ENCODE measurements at places on chromosomes 6 and 20.

DNA sequence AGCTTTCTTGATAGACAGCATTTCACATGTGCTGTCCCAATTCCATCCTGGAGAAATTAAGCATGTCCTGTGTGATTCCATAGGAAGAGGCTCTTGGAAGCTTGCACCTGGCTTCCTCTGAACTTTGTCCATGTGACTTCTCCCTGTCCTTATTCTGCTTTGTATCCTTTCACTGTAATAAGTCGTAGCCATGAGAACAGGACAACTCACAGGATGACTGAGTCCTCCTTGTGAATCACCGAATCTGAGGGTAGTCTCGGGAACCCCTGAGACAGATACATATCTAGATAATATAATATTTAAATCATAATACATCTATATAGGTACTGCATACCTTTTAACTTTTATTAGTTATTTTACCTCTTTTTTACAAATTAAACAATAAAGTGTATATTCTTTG is 156.7 kb upstream of the THEMIS start:
- no peak for DNase-seq

GRCh38 chr6:25377664-25378063 is 98.5 kb downstream of the CARMIL1 start:
- DNase-seq = no peak

DNA sequence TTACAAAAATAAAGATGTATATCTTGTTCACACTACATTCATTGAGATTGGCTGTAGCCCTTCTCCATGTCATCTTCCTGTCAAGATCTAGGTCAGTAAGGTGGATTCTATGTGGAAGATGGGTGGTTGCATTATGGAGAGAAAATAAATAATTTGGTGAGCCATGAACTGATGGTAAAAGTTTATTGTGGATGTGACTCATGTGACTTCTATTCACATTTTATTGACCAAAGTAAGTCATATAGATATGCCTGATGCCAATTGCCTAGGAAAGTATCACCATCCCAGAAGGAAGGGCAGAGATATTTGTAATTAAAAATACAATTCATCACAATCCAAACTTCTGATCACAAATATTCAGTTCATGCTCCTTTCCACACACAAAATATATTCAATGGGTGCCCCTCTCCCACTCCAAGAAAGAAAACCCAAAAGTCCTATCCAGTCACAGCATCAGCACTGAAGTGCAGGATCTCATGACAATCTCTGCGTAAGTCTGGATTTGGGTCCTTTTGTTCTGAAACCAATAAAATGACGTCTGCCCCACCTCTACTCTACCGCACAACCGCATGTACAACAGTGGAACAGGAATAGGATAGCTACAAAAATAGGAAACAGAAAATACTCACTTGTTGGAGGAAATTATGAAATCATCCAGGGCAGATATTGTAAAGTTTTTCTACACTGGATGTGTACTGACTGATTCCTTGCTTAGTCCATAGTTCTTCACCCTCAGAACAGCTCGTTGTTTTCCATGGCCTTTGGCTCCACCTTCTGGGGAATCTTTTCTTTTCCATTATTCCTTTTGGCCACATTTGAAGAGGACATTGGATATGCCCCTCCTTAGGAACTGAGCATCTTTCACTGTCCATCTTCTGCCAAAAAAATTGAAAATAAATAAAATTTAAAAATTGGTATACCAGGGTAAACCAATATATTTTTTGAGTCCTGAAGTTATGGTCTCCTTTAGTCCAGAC is 16.1 kb upstream of the SLC17A3 start:
- DNase-seq = no peak

DNA sequence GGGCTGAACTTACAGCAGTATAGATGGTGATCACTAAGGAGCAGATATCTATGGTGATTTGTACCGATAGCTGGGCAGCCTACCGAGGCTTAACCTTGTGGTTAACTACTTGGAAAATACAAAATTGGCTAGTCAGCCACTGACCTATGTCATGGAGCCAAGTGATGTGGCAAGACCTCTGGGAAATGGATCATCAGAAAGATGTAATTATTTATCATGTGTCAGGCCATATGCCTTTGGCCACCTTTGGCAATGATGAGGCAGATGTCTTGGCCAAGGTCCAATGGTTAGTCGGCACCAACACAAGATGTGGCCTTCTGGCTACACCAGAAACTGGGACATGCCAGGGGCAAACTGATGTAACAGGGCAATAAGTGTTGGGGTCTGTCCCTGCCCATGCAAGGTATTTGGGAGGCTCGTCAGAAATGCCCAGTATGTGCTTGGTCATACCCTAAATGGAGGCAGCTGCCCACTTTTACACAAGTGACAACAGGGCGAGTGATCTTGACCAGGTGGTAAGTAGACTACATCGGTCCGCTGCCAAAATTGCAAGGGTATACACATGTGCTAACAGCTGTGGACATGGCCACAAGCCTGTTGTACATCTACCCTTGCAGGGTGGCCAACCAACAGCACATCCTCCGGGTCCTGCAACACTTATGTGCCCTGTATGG is 30.1 kb downstream of the HDDC2 start:
- DNase-seq = no peak

GRCh38 chr6:85458782-85459181 is 8.9 kb downstream of the NT5E start:
- DNase-seq = no peak

DNA sequence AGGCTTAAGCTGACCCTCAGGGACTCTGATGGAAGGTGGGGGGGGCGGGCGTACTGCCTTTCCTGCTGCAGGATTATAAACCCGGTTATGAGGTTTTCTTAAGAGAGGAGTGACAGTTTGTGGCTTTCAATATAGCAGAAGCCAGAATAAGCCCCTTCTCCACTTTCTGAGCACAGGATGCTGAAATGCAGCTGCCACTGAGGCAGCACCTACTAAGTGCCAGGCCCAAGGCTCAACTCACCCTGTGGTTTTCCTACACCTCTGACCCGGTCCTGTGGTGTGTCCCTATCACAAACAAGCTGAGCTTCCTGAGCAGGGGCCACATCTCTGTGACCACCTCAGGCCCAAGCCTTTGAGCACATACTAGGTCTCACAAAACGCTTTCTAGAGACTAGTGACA is 59.6 kb upstream of the NFATC2 start:
- DNase-seq = no peak

DNA sequence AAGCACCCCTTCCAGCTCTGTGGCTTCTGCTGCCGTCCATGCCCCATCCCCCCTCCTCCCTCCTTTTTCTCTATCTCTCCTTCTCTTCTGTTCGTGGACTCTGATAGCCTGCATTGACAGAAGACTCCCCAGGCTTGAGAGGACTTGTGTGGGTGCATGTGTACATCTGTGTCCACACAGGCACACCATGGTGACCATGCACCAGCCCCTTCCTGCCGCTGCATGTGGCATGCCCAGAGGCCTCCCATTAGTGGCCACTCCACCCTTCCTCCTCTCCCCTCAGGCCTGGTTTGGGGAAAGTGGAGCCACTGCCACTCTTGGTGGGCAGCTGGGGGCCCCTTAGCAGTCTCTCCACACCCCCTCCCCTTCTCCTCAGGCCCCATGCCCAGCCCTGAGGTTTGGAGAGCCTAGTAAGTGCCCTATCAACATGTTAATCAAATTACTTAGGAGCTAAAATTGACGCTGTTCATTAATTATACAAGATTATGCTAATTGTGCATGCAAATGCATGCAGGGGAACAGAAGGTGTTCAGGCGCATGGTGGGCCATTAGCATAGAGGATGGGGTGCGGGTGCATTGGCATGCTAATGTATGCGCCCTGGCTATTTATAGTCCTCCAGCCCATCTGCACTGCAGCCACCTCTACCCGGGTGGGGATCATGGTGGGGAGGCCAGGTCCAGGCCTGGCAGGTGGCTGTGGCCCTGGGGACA is 45.9 kb downstream of the EBF4 start:
- DNase-seq = no peak

GRCh38 chr6:82245376-82245775 is 2.2 kb downstream of the IBTK start:
- no peak for DNase-seq

DNA sequence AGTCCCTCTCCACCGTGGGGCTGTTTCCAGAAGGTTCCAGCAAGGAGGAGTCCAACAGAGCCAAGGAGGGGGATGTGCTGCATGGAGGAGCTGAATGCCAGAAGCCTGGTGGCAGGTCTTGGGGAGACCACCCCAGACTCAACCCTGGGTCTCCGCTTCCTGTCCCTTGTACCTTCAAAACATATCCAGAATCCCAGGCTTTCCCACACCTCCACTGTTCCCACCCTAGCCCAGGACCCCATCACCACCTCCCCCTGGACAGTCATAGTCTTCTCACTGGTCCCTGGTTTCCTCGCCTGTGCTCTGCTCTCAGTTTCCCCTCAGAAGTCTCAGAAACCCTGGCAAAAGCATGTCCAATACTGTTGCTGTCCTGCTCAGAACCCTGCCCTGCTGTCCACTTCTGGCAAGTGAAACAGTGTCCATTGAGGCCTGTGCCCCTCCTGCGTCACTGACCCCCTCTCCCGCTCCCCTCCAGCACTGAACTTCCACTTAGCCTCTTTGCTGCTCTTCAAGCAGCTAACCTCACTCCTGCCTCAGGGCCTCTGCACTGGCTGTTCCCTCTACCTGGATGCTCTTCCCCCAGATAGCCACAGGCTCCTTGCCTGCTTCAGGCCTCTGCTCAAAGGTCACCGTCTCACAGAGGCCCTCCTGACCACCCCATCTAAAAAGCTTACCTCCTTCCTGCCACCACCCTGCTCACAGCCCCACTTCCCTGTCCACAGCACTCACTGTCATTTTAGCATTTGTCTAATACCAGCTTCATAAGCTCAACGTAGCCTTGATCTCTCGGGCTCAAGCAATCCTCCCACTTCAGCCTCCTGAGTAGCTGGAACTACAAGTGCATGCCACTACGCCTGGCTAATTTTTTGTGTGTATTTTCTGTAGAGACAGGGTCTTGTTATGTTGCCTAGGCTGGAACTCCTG is 169.2 kb downstream of the GRM4 start:
- no peak for DNase-seq

DNA sequence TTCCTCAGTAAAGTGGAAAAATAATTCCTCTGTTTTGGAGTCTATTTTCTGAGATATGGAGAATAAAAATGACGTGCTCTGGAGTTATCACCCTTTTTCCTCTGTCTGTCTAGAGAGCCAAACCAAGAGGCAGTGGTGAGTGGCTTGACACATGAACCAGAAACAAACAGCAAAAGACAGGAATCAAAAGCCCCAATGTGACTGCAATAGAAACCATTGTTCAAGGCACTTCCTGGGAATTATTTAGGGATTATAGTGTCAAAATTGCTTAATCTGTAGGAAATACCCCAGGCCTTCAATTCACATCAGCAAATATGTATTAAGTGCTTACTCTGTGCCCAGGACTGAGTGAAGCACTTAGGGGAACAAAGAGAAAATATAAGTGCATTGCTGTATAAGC is 560.4 kb upstream of the JAG1 start:
- DNase-seq = no peak

- no peak for DNase-seq
These were observed 18.9 kb upstream of the MOCS1 start for GRCh38 chr6:39953076-39953618.

GRCh38 chr6:36374194-36374593 is 13.3 kb downstream of the ETV7 start:
- no peak for DNase-seq

GRCh38 chr20:11718474-11719094 is 199.1 kb upstream of the BTBD3 start:
- no peak for DNase-seq

DNA sequence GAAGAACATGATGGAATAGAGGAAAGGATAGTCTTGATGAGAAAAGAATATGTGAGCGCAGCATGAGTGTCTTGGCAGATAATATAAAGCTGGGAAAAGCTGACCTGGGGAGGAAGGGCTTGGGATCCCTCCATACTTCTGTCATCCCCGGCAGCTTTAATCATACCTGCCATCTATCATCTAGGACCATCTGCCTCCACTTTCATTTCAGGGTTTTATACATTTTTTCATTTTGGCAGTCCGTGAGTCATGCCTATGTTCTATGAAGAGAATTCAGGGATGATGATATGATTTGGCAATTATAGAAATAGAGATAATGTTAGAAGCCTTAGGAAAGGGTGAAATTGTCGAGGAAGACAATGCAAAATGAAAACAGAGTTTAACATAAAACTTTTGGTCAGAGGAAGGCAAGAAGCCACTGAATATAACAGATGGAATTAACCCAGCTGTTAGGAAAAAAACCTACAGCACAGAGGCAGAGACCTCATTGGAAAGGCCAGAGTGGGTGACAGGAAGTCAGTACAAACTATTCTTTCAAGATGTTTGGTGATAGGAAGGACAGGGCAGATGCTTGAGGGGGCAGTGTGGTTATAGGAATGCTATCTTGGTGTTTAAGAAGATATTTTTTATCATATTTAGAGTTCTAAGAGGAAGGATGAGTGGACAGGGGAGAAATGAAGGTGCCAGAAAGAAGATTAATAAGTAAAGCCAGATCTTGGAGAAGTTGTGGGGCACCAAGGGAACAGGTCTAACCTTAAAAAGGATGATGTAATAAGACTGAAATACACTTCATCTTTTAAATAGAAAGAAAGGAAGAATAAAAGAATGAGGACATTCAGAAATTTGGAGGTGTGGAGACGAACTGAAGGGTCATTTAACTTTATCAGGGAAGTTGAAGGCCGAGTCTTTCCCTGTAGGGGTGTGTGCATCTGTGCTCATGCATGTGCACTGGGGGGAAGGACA is 37.8 kb downstream of the MARCKS start:
- DNase-seq = no peak

- no peak for DNase-seq
These were observed 14.1 kb downstream of the TXNDC5 start for GRCh38 chr6:7896465-7896987.

DNA sequence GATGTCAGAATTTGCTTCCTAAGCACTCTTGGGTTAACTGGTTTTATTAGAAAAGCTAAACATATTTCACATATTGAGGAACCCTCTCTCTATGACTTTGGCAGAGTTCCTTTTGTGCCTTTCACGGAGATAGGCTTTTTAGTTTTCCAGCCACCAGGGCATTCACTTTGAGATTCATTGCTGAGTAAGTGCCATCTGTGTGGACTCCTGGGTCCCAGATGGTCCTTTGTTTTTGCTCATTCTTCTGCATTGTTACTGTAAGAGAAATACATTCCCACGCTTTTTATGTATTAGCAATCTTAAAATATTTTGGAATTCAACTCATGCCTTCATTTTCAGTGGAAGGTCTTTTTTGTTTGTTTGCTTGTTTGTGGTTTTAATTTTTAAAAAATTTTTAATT is 76.3 kb upstream of the PHACTR2 start:
- no peak for DNase-seq

DNA sequence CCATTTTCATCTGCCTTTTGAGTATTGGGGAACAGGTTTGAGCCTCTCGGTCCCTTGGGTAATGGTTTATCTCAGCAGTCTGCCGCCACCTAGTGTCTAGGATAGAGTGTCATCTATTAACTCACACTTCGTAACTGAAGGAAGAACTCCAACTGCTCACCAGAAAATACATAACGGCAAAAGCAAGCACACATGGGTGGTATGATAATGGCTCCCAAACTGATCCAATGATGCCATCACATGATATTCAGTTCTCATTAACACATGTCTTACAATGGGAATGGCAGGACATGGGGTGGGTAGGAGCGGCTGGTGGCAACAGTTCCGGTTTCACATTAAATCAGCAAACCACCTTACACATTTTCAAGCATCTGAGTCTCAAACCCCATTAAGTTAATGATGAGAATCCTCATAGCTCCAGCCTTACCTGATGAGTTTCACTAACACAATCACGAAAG is 110.7 kb upstream of the PHACTR1 start:
- no peak for DNase-seq
